ENCODE measurements at places on chromosomes 3 and 15.
A peak's percentile ranks its signal among the peaks of the same experiment; 100 is the strongest.

- no peak for DNase-seq
Observed at GRCh38 chr3:133230195-133230594, 169.7 kb upstream of the BFSP2 start.

DNA sequence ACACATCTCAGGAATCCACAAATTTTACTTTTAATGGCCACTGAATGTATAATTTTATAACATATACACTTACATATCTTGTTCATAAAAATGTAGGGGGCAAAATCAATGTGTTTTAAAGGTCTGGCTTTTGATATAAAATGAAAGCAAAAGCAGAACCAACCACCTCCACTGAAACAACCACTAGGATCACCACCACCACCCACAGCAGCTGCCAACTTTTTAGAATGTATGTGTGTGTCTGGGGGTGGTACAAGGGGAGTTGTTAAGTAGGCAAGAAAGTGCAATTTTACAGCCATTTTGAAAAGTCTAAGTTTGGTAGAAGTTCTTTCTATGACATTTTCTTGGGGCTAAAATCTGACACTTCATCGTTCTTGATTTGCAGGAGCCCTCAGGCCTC is 44.0 kb downstream of the OTOL1 start:
- no peak for DNase-seq

GRCh38 chr3:61080737-61081445 is 170.4 kb downstream of the FHIT start:
- DNase-seq: no peak

DNA sequence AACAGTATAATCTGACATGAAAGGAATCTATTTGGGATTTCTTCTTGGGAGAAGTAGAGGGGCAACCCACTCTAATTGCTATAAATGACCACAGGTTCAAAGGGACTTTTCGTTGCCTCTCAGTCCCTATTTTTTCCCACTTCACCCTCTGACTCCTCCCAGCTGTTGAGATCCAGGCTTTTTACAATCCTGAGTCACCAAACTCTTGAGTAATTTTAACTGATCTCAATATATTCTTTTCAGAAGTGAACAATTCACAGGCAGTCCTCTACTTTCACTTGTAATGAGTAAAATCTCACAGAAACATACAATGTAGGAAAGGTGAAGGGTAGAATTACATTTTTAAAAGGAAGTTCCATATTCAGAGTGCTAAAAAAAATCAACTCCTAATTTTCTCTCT is 44.6 kb downstream of the EIF4E3 start:
- no peak for DNase-seq

- DNase-seq: no peak
Observed at GRCh38 chr3:196320137-196320536, 2.1 kb upstream of the DYNLT2B start.

GRCh38 chr3:104291437-104291851 is 1075.3 kb upstream of the ALCAM start:
- DNase-seq: no peak

DNA sequence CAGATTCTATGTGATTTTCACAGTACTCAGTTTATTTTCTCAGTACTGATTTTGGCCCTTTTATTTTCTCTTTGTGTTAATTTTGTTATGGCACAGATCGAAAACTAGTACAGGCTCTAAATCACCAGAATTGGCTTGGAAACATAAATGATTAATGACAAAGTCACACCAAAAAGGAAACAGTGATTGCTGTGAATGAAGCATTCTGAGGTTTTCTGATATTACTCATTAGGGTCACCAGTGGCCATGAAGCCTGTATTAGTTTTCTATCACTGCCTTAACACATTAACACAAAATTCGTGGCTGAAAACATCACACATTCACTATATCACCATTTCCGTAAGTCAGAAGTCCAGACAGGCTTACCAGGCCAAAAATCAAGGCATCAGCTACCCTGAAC is 343.0 kb upstream of the THRB start:
- no peak for DNase-seq

GRCh38 chr15:48177766-48178647 is at the start of gene MYEF2:
MYEF2 (minus strand) TSS chr15:48178295; CDS start chr15:48178237, 58 bp downstream.
- peak; percentile 90 for DNase-seq

DNA sequence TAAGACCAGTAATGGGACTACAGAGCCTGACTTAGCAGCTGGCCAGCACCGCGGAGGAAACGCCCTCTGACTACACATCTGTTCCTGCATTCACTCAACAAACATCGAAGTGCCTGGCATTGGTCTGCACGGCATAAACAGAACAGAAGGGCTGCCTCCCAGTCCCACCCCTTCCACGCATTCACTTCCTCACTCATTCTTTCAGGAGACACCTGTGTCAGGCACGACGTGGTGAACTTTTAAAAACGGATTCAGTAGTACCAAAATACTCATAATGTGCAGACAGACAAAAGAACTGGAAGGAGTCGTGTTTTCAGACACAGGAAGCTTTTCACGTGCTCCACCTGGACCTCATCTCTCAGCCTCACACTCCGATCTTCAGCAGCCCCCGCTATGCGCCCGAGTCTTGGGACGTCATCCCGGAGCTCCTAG is 123.3 kb downstream of the XXYLT1 start:
- no peak for DNase-seq

- DNase-seq: no peak
Observed at GRCh38 chr15:74964794-74965193, 8.2 kb upstream of the RPP25 start.

DNA sequence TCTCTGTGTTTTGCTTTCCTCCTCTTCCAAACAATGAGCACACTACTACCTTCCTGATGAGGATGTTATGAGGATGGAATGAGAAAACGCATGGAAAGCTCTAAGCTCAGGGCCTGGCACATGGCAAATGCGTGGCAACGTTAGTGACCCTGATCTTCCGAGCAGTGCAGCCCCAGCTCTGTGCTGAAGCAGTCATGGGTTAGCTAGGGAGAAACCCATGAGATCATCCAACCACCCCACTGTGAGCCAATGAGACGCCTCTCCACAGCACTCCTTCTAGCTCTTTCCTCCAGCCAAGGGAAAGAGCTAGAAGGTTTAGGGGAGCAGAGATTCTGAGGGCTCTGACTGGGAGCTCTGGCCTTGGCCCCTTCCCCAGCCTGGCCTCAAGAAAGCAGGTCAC is 4.5 kb downstream of the CPN2 start:
- no peak for DNase-seq

DNA sequence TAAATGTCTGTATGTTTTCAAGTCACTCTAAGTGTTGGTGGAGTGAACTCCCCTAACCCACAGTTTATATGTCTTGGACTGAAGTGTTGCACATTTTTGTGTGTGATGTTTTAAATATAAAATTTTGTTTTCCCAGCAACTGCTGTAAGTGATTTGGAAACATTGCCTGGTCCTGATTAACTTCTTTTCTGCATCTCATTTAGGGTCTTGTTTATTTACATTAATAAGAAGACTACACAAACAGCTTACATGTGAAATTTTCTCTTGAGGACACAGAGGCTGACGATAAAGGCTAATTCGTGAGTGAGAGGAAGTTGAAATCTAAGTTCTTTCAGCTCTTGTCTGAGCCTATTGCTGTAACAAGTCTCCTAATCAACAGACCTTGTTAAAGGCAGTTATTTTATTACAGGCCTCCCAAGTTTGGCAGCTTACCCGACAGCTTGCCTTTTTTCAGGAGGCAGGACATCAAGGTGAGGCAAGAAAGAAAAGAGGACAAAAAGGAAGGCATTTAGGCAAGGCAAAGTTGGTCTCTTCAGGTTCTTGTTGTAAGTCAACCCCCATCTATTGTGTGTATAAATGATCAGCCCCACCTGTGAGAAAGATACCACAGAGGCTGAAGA is 177.7 kb upstream of the NR2E3 start:
- DNase-seq: no peak

- DNase-seq: no peak
Observed at GRCh38 chr3:120416868-120417267, 33.9 kb downstream of the FSTL1 start.

- no peak for DNase-seq
Observed at GRCh38 chr15:34812369-34812768, 17.0 kb upstream of the ACTC1 start.

DNA sequence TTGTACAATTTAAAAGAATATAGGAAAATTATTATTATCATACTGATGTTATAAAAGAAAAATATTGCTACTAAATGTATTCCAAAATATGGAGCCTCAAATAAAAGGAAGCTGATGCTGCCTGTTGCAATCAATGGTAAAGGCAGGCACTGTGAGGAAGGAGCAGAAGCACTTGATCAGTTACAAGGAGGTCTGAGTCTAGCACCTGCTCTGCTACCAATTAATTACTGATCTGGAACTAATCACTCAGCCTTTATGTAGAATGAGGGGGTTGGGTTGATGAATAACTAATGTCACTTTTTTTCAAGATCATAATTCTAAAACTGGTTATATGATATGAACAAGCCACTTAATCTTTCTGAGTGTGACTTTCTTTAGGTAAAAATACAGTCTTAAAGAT is 5.5 kb downstream of the ADGRG7 start:
- no peak for DNase-seq

DNA sequence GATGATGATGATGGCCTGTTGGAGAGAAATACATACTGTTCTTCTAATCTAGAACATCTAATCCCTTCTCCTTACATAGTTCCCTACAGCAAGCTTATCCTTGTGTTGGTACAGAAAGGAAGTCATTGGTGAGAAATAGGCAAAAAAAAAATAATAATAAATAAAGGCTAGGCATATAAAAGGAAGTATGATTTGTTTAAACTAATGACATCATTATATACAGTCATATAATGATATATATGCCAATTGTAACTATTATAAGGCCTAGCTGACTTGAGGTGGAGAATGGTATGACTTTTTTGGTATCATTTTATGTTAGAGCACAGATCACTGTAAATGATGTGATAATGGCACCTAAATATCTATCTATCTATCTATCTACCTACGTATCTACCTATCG is 142.4 kb downstream of the DUT start:
- no peak for DNase-seq

GRCh38 chr15:28002136-28002861 is 96.8 kb downstream of the OCA2 start:
- no peak for DNase-seq

- peak; percentile 76 for DNase-seq
Observed at GRCh38 chr3:128784232-128784631, 58.2 kb downstream of the RAB7A start.

GRCh38 chr3:71102111-71102983 is 481.2 kb downstream of the FOXP1 start:
- no peak for DNase-seq

DNA sequence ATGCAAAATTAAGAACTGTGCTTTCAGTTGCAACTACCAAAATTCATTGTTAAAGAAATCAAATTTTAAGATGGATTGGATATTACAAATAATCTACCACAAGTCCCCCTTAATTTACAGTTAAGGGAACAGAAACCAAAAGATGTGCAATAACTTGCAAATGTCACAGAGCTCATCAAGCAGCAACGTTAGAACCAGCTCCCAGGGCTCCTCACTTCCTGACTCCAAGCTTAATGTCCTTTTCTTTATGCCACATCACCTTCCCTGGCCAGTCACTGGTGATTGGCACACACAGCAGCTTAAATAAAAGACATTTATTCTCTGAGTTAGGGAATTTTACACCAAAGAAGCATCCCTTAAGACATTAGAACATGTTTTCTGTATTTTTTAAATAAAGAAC is 159.7 kb downstream of the RSL24D1 start:
- no peak for DNase-seq

DNA sequence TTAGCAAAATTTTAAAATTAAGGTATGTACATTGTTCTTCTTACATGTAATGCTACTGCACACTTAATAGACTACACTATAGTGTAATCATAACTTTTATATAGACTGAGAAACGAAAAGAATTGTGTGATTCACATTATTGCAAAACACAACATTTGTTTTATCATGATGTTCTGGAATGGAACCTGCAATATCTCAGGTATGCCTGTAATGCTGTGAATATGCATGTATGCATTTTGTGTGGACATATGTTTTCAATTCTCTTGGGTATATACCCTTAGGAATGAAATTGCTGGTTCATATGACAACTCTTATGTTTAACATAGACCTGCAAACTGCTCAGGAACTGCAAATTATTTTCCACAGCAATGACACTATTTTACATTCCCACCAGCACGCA is 38.6 kb upstream of the TJP1 start:
- no peak for DNase-seq

GRCh38 chr15:101203607-101204189 is 48.1 kb downstream of the CHSY1 start:
- no peak for DNase-seq

- no peak for DNase-seq
Observed at GRCh38 chr3:100941451-100941850, 51.8 kb downstream of the ABI3BP start.

DNA sequence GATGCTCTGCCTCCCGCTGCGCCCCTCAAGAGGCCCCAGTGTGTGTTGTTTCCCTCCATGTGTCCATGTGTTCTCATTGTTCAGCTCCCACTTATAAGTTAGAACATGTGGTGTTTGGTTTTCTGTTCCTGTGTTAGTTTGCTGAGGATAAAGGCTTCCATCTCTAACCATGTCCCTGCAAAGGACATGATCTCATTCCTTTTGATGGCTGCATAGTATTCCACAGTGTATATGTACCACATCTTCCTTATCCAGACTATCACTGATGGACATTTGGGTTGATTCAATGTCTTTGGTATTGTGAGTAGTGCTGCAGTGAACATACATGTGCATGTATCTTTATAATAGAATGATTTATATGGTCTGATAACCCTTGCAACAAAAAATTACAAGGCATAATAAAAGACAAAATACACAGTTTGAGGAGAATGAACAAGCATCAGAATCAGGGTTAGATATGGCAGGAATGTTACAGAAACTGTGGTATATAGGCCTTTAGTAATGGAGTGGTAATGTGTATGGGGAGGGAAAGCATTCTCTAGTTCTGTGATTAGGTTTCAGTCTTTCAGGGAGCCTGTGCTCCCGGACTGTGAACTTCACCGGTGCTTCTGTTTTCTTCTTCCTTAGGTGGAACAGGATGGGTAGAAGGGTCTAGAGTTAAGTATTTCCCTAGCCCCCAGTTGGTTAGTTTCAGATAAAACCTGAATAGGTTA is 27.1 kb downstream of the GRM2 start:
- no peak for DNase-seq

- no peak for DNase-seq
Observed at GRCh38 chr3:128449111-128449638, 17.5 kb downstream of the DNAJB8 start.

DNA sequence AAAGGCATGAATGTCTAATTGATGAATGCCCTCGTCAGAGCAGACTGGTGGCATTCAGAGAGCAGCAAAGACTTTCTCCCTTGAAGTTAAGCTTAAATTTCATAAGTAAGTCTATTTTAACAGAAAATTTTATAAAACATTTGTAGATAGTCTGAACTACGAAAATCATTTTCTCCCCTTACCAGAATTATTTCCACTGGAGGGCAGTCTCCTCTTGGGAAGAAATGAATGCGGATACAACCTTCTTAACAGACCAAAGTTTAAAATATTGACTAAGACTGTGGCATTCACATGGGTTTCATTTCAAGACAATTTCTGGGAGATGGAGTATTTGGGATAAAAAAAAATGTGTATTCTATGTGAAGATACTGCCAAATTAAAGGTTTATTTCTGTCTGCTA is 669.0 kb downstream of the FHIT start:
- no peak for DNase-seq

DNA sequence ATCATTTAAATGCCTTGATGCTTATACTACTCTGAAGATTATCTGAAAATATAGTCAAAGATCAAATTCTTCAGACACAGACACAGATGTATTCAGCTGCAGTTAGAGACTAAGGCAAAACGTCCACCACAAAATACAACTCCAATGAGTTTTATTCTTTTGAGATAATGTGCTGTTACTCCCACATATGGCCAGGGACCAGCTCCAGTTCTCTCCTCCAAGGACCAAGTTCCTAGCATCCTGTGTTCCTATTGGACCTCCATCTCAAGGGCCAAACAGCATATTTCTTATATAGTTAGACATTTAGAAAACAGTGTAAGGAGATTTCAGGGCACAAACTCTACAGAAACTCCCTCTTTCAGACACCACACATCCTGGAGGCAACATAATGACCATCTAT is 27.1 kb downstream of the IP6K1 start:
- DNase-seq: no peak
